Stimulated activated CD4-positive, alpha-beta T cell treated with anti-CD3 and anti-CD28 coated beads, Interleukin-1b, Interleukin-23, amount 100 ng/mL, for 24 hours (primary cell): ENCODE measurements at places on chromosomes 4 and X.

GRCh38 chr4:155722816-155723499 lies 35.9 kb upstream of the GUCY1B1 start:
- no peak for DNase-seq

DNA sequence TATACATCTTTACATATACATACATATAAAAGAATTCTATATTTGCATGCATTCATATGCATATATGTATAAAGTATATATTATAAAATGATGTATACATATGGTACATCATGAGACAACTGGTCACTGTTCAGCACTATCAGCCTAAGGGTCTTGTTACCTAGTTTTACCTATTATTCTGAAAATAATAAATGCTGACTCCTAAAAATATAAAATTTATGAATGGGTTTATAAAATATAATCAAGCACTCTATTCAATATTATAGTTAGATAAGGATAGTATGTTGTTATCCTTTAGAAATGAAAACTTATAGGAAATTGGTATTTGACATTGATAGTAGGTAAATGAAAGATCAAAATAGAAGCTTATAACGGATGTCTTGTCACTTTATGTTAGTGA lies 324.2 kb downstream of the GBA3 start:
- DNase-seq = no peak

- DNase-seq = no peak
Measured at GRCh38 chr4:123562994-123563750, 166.6 kb downstream of the SPRY1 start.

- no peak for DNase-seq
Measured at GRCh38 chr4:184103527-184104264, 114.0 kb downstream of the ENPP6 start.

GRCh38 chr4:109801099-109801789 lies 555 bp downstream of the CFI start:
- DNase-seq = no peak

DNA sequence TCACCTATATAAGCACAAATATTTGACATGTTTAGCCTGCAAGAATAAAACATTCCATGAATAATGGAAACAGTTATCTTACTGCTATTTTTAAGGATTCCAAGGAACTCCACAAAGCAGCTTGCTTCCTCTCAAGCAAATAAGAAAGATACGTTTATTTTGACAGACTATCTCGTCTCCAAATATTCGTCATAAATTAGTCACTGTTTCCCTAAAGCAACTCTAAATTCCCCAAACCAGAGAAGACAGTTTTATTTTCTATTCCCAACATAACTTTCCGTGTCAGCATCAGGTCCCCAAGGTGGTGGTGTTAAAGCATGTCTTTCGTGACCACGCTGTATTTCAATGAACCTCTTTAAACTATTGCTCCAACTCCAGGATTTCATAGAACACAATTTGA lies 24.3 kb upstream of the DKK2 start:
- no peak for DNase-seq

- DNase-seq = no peak
Measured at GRCh38 chr4:64192731-64193412, 216.4 kb downstream of the TECRL start.

- no peak for DNase-seq
Measured at GRCh38 chr4:87188048-87188447, 32.4 kb downstream of the KLHL8 start.

GRCh38 chr4:139419388-139419914 lies 34.5 kb upstream of the RAB33B start:
- DNase-seq = no peak

- DNase-seq = no peak
Measured at GRCh38 chr4:167509551-167509950, 275.3 kb upstream of the SPOCK3 start.

GRCh38 chr4:122706511-122706910 lies 26.0 kb upstream of the BBS12 start:
- no peak for DNase-seq
